ENCODE measurements at places on chromosomes 1 and 21.
A peak's percentile ranks its signal among the peaks of the same experiment; 100 is the strongest.

GRCh38 chr21:31992391-31992790 is 119.6 kb downstream of the HUNK start:
- DNase-seq, result no peak

- DNase-seq, result no peak
Observed at GRCh38 chr1:228737601-228738041, 2.3 kb downstream of the RHOU start.

GRCh38 chr1:179146911-179147310 is 65.0 kb downstream of the TOR3A start:
- no peak for DNase-seq

DNA sequence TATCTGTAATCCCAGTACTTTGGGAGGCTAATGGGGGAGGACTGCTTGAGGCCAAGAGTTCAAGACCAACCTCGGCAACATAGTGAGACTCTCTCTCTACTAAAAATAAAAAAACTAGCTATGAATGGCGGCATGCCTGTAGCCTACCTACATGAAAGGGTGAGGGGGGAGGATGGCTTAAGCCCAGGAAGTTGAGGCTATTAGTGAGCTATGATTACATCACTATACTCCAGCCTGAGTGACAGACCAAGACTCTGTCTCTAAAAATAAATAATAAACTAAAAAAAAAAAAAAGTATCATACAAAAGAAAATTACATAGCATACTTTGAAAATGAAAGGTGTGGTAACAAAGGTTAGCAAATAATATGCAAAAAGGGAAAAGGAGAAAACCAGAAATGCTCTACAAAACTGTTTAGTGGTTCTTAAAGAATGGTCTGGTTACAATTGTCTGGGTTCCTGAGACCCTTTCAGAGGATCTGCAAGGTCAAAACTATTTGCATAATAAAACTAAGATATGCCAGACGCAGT is 19.0 kb upstream of the SH2D5 start:
- DNase-seq, result no peak

DNA sequence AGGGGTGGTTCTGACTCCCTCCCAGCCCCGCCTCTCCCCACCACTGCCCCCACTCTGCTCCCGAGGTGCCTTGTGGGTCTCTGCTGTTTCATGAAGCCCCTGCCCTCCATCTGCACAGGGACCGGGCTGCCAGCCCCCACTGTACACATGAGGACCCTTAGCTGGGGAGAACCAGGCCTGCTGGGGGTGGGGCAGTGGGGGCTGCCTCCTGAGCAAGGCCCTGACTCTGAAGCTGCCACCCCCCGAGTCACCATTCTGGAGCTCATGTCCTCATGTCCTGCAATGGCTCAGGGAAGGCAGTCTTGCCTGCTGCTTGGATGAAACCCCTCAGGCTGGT is 8.4 kb downstream of the HES3 start:
- no peak for DNase-seq

- peak; percentile 97 for DNase-seq
Observed at GRCh38 chr1:32992489-32993323, 28.1 kb upstream of the RNF19B start.

DNA sequence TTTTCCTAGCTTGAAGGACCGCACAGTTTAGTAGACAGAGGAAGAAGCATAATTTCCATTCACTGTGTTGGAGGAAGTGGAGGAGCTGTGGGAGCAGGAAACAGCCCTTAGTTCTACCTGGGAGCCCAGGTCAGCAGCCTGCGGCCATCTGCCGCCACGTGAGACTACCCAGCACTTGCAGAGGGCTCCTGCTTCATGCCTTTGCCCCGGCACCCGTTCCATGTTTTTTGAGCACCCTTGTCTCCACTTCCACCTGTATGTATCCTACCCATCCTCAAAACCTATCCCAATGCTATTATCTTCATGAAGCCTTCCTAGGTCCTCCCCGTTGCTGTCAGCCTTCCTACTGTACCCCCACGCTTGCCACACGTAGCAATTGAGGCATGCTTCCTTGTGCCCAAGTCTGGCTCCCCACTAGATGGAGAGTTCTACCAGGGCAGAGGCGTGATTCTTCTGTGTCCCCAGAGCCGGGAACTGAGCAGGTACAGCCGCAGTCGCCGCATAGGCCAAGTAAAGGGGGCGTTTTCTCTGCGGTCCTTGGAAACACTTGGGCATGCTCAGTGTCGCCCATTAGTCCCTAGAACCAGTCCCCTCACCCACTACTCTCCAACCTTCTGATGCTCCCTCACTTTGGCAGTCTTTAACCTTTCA is 1.9 kb downstream of the SLC6A9 start:
- no peak for DNase-seq

DNA sequence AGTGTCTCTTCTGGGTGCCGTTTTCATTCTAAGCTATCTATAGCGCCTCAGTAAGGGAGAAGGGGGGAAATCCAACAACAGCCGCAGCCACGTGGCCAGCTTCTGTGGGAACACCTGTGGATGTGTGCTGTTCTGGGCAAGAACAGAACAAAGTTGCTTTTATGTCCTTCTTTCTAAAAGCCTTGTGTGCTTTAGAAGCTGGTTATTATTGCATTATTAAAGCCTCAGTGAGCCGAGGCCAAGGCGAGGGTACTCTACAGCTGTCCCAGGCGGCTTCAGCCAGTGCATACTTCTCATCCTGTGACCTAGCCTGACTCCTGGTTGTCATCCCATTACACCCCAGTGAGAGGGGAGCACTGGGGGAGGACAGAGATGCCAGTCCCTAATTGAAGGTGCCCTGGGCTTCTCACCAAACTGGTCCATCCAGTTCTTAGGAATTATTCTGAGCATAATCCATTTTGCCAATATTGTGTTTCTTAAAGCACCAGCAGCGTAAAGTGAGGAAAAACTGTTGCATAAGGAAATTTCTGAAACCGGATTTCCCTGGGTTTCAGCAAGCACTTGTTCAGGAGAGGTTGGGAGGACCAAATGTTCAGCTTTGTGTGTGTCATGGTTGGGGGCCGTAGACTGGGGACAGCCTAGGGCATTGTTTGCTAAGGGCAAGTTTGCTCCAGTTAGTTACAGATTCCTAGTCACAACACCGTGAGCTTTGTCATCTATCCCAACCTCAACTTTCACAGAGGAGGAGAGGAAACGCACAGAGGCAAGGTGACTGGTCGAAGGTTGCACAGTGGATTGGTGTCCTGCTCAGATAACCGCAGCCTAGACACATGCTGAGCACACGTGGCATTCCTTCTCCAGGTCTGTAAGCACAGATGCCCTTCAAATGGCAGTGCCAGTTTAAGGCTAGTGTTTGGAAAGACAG is 61.0 kb upstream of the ATP1A1 start:
- DNase-seq, result no peak

DNA sequence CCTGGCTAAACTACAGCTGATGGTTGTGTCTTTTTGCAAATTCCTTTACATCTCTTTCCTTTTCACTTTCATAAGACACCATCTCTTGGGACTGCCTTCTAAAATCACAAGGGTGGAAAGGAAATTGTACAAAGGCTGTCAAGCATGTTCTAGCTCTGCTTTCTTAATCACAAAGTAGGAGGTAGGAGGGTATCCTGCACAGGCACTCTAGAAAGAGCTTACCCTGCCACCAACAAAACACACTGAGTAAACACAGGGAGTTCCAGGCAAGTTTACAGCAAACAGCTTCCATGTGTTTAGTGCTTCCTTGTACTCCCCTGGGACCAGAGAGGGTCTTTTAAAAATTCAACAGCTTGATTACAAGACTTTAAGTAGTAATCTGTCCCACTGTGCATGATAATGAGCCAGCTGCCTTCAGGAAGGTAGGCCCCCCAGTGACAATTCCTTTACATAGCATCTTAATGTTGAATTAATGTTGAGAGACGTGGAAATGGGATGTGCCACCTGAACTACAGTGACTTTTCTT is 2.4 kb downstream of the PLPP3 start:
- peak; percentile 64 for DNase-seq

- no peak for DNase-seq
Observed at GRCh38 chr1:5707566-5708345, 284.5 kb downstream of the NPHP4 start.

- no peak for DNase-seq
Observed at GRCh38 chr21:14557413-14557812, 11.3 kb upstream of the SAMSN1 start.

- DNase-seq, result no peak
Observed at GRCh38 chr1:240650877-240651276, 38.9 kb upstream of the GREM2 start.

- peak; percentile 84 for DNase-seq
Observed at GRCh38 chr1:235415008-235415904, 48.0 kb downstream of the TBCE start.

DNA sequence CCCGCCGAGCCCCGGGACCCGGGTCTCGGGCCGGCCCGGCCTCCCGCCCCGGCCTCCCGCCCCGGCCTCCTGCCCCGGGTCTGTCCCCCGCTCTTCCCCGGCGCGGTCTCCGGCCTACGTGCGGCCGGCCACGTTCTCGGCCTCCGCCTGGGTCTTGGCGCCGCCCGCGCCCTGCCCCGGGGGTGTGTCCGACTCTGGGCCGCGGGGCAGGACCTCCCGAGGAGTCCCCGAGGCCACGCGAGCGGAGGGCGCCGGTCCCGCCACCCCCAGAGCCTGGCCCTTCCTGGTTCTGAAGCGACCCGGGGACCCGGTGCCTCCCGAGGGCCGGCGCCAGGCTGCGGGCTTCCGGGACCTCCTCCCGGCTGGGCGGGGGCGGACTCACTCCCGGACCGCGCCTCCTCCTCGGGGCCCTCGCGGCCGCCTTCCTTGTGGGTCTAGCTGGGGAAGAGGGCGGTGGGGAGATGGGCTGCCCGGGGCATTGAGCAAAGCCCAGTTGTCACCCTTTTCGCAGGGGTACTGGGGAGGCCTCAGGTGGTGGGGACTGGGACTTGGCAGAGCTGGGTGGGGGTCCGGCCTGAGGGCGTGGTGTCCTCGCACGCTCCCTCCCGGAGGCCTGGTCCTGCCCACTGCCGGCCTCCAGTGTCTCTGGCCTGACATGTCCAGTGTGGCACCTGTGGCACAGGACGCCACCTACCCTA is 558 bp downstream of the PFKL start:
- DNase-seq, result peak; percentile 36

GRCh38 chr1:107683191-107683657 is 281.8 kb downstream of the VAV3 start:
- no peak for DNase-seq

GRCh38 chr1:166073489-166073888 is 93.3 kb downstream of the FAM78B start:
- DNase-seq, result no peak

GRCh38 chr1:218496561-218496960 is 151.4 kb downstream of the TGFB2 start:
- DNase-seq, result peak; percentile 98

- DNase-seq, result peak; percentile 42
Observed at GRCh38 chr1:24418898-24419628, 3.5 kb downstream of the NIPAL3 start.

DNA sequence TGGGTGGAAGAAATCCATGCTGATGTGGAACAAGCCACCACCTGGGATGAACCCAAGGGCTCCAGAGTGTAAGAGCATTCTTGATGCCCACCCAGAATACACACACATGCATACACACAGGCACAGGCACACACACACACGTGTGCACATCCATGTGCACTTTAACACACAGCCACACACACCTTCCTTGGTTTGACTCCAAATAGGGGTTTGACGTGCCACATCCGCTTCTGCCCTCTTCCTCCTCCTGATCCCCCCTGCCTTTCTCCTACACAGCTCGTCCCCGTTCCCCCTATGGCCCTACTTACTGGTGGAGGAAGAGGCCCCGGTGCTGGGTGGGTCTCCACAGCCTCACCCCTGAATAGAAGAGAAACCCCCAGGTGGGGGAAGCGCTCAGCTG is 16.0 kb downstream of the SPATA21 start:
- no peak for DNase-seq

- DNase-seq, result no peak
Observed at GRCh38 chr1:57296726-57297250, 127.1 kb downstream of the DAB1 start.

- DNase-seq, result no peak
Observed at GRCh38 chr1:37883671-37884070, 24.3 kb upstream of the MTF1 start.

DNA sequence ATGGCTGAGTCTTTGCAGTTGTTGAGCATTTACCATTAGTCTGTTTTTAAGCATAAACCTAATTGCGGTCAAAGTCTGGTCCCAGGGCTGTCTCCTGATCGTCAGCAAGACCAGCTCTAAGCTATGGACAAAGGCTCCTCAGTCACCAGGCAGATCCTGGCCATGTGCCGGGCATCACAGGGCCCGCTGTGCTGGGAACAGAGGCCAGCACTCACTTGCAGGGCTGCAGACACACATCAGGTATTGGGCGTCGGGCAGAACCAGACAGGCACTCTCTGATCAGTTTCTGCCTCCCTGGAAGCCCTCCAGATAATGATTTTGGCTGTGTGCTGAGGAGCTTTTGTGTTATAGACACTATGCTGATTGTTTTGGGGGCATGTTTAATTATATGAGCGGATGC is 26.6 kb downstream of the TMEM51 start:
- no peak for DNase-seq

- DNase-seq, result peak; percentile 65
Observed at GRCh38 chr1:205950280-205950679, 7.0 kb upstream of the SLC26A9 start.

DNA sequence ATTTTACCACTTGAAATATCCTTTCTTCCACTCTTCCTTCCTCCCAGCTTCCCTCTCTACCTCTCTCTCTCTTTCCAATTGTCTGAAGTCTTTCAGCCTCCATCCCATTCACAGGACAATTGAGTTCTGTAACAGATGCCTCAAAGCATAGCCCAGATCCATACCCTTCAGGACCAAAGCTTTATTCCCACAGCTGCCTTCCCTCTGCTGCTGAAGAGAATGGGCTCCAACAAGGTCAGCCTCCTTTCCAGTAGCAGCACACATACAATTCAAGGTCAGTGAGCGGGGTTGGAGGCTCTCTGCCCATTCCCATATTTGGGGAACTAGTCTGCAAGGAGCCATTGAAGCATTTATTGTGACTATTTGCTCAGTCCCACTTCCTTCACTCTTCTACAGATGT is 179.9 kb downstream of the DPYD start:
- no peak for DNase-seq

GRCh38 chr1:212267460-212267859 is 17.8 kb upstream of the PPP2R5A start:
- DNase-seq, result no peak

- no peak for DNase-seq
Observed at GRCh38 chr1:246091477-246091876, 415.6 kb downstream of the SMYD3 start.

All from astrocyte of the spinal cord (primary cell).